ENCODE measurements at places on chromosomes 2 and 18. TPM values are rescaled to one million over a fixed set of nuclear protein-coding genes. Genes with fewer than 3 reads are reported as not detected.
A peak's percentile ranks its signal among the peaks of the same experiment; 100 is the strongest.

GRCh38 chr2:152638056-152638455 is 79.2 kb downstream of the PRPF40A start:
- DNase-seq: no peak

DNA sequence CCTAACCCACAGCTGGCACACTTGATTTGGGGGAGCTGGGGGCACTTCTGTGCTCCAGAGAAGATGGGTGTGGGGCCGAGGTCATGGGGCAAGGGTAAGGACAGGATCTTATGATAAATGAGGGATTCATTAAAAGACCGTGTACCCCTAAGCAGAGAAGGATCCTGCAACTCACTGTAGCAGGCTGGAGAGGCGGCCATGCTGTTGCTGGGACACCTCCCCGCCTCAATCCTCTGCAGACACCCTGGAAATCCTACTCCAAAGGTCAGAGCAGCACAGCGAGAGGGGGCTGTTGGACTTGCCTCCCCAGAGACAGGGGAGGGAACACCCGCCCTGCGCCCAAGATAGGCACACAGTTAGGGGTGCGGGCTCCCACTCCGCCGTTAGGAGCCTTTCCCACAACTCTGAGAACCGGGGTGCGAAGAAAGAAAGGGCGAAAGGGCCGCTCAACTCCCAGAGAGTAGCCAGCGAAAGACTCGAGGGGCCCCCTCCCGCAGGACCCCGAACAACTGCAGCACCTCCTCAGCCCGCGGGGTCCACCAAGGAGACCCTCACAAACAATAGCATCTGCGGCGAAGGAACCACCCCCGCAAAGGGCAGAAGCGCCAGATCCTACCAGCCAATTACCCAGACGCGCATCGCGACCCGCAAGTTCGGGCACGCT is 1.4 kb downstream of the PARD6G start:
- DNase-seq: no peak

- no peak for DNase-seq
These were observed 117.3 kb downstream of the WDSUB1 start for GRCh38 chr2:159169187-159169586.

Gene EMX1
- total RNA-seq: not detected

DNA sequence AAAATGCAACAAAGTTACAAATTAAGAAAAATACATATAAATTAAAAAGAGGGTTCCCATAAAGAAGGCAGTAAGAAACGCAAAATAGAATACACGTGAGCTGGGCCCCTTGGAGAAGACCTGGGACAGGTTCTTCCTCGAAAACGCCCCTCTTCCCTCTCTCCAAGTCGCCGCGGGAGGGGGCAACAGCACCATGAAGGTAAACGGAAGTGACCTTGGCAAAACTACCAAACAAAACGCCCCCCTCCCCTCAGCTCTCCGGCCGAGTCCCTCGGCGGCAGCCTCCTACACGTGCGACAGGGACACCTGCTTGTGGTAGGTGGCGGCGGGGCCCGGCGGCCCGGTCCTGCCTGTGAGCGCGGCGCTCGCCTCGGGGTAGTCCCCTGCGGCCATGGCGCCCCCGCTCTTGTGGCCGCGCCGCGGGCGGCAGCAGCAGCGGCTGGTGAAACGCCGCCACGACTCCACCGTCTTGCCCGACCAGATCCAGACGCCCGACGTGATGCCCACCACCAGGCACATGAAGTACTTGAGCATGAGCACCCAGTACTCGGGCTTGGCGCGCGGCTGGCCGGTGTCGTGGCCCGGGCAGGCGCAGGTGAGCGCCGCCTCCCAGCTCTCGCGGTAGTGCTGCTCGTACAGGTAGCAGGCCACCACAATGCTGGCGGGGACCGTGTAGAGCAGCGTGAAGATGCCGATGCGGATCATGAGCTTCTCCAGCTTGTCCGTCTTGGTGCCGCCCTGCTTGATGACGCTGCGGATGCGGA is 2.8 kb downstream of the FZD5 start:
- DNase-seq: no peak

GRCh38 chr2:11681722-11682589 is 12.0 kb upstream of the NTSR2 start:
- DNase-seq: peak; percentile 74

DNA sequence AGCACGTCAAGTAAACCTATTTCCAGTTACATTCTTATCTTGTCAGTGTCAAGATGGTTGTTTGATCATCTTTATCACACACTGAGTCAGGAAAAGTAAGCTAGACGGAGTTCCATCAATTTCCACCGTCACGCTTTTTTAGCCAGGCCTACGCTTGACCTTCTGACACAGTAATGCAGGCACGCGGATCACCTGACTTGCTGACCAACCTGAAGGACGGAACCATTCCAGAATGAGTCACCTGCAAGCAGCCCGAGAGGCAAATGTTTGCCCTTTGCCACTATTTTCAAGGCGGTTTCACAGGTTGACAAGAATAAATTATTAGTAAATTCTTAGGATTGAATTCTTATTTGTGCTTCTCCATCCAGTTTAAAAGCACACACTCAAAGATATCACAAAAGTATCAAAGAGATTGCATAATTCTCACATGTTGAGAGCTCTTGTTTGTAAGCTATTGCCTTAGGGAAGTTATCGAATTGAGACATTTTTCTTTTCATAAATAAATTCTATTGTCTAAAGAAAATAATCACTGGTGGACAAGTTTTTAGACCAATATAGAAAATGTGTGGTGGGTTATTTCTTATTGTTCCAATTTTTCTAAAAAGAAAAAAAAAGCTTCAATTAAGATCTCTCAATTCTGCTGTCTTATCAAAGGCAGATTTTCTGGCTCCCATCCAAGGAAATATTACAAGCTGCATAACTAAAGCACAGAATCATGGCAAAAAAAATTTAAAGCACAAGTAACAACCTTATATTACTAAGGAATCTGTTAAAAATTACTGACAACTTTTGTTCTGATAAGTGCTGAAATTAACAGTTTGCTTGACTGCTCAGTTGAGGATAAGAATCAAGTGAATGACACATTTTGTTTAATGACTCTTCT is 31.9 kb downstream of the UXS1 start:
- no peak for DNase-seq

Measured in mesenteric fat pad (tissue), 1 donor.